Activated naive CD4-positive, alpha-beta T cell treated with anti-CD3 and anti-CD28 coated beads, Interleukin-2, amount 50 U/mL, for 72 hours (primary cell): ENCODE measurements at places on chromosomes 16 and 17. TPM values are rescaled to one million over a fixed set of nuclear protein-coding genes. Genes with fewer than 3 reads are reported as not detected.

OR2C1 gene
- total RNA-seq, result not detected

NEUROD2 gene
- not detected for total RNA-seq

AOC3 gene
- total RNA-seq, result 5.0 TPM

DNA sequence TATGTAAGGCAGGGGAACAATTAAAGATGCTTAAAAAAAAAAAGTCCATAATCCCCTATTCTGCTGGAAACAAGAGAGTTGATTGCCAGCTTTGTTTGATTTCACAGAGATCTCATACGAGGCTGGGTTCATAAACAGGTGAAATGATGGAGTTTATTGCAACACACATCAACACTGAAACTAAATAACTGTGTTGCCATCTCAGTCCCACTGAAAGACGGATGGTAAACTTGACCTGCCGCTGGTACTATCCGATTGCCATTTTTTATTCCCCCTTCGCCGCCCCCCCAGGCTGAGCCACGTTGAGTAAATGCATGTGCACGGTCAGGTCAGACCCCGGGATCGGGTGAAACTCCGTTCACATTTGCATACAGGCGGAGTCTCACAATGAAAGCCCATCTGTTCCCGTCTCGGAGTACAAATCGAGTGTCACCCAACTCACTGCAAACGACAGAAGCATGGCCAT lies 119.2 kb downstream of the SKAP1 start:
- no peak for DNase-seq

DNA sequence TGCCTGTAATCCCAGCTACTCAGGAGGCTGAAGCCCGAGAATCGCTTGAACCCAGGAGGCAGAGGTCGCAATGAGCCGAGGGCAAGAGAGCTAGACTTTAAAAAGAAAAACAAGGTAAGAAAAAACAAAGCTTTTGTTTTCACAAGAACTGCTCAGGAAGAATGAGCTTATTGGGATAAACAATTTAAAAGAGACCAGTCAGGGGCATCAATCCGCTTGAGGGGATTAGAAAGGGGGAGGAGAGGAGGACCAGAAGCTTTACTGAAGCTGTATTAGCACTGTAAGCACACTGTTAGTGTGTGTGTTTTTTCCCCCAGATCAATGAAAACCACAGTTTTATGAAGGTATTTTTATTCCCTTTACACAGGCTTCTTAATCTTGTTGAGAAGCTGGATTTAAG lies 8.8 kb downstream of the TMEM170A start:
- no peak for DNase-seq

DNA sequence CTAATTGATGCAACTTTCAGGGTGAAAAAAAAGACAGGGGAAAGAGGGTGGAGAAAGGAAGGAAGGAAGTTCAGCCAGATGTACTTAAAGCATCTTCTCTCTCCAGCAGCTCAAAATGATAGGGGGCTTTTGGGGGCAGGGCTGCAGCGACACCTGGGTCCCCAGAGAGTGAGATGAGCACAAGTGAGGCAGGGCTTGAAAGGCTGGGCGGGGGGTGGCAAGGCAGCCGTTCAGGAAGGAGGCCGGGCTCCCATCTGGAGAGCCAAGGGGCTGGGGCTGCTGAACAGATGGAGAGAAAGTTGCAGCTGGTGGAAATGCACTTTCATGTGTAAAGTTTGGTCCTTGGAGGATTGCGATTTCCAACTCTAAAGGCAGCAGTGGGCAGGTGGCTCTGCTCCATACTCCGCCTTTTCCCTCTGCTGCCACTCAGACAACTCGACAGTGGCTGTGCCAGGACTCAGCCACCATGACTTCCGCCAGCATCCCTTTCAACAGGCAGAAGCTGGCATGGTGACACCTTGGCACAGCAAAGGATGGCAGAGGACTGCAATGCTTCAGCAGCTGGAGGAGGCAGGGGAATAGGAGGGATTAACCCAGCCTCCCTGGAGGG lies 7.7 kb downstream of the SLC35B1 start:
- no peak for DNase-seq

DNA sequence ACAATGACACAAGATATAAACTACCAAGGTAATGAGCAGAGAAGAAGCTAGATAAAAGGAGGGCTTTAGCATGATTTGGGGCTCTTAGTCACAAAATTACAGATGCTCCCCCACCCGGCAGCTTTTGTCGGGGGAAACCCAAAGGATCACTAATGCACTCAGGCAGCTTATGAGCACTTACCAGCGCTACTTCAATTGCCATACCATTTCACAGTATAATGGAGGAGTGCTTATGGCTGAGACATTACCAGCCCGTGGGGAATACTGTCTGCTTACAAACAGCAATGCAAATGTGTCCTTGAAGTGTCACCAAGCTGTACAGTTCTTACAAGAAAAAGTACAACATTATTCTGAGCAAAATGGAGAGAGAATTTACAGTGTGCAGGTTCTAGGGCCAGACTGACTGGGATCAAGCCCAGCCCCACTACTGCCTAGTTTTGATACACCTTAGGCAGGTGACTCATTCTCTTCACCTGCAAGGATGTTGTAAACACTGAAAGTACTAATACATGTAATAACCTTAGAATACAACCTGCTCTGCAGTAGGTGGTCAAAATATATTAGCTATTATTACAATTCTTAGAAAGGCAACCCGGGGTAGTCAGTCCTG lies 16.3 kb downstream of the ANKFY1 start:
- no peak for DNase-seq

DNA sequence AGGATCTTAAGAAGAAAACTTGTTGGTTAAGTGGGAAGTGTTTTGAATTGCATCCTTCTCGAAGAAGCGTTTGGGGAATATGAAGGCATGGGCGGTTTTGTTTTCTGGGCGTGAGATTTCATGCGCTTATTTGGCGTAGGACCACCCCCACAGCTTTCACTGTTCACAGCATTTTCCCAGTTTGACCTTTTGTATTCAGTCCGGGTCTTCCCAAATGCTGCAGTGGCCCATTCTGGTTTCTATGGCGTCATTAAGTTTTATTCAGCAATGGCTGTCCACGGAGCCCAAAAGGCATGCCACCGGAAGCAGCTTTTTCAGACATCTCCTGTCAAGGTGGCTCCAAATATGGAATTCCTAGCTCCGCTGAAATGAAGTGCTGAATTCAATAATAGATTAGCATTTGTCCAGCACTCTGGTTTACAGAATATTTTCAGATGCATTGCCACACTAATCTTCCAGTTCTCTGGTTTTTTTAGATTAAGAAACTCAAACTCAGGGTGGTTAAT lies 90.6 kb upstream of the FBXO47 start:
- no peak for DNase-seq

GRCh38 chr16:15533386-15533785 lies 99.0 kb downstream of the BMERB1 start:
- no peak for DNase-seq

GRCh38 chr17:27244011-27244410 lies 49.9 kb upstream of the WSB1 start:
- no peak for DNase-seq

DNA sequence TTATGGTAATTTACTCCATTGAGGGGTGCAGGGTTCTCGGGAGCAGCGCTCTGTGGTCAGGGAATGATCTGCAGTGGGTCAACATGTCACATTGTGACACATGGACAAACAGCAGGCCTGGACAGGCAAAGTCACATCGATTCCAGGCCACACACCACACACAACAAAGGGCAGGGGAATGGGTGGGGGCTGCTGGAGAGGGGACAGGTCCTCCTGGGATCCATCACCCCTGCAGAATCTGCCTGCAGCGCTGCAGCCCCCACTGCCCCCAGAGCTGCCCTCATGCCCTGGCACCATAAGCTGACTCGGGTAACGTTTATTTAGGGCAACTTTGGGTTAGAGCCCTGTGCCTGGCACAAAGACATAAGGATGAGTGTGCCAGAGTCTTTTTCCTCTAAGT lies 9.1 kb downstream of the PEMT start:
- DNase-seq, result no peak

DNA sequence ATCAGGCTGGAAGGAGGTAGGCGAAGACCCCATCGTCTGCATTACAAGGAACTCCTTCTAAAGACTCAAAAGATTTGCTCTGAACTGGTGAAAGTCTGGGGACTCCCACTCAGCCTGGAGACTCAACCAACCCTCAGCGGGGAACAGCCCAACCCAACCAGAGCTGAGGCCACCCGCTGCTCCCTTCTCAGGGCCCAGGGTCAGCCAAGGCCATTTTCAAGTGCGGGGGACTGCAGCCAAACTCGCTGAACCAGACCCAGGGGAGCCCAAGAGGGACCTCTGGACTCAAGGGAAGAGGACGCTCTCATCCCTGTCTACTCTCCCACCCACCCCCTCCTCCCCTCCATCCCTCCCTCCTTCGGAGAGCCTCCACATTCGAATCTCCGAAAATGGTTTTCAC lies 24.1 kb downstream of the XYLT1 start:
- no peak for DNase-seq

DNA sequence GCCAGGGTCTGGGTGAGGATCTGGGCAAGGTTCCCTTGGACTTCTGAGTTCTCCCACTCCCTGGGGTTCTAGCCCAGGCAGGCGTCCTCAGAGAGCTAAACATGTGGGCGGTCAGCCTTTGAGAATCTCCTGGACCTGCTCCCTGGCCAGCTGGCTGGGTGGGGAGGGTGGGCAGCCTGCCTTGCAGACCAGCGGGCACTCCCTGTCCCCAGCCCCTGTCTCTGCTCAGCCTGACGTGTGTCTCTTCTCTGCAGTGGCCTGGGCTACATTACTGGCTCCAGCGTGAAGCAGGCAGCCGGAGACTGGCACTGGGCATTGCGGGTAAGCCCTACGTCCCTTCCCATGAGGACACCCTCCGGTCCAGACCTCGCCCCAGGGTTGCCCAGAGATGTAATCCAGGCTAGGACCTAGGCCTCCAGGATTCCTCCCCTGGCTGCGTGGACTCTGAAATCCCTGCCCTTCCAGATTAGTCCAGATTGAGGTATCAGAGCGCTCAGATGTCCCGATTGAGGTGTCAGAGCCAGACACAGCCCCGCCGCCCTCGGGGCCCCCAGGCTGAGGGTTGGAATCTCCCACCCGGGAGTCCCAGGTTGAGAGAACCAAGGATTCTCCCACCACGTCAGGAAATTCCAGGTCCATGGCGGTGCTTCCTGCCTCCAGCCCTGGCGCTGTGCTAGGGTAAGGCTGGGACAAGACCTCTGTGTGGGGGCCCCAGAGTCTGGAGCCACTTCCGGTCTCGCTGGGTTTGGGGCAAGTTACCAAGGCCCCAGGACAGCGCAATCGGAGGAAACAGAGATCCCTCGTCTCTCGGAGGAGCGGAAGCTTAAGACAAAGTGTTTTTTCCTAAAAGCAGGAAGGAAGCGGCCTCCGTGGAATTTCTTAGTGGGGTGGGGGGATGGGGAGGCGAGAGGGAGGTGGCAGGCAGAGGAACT lies 24.1 kb downstream of the MYBBP1A start:
- no peak for DNase-seq
